ENCODE measurements at places on chromosomes 13 and 19.

DNA sequence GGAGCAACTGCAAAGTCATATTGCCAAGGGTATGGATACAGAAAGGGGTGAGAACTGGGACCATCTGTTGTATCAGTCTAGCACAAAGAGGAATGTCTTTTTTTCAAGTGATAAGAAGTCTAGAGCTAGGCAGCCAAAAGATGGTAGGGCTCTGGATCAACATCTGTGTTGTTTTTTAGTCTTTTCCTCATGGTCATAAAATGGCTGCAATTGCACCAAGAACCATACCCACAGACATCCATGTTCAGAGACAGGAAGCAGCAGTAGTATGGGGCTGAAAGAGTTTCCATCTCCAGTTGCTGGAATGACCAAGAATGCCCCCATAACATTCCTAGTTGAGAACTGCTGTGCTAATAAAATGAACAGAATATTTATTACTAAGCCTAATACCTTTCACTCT lies 25.6 kb downstream of the KCNC3 start:
- no peak for DNase-seq

DNA sequence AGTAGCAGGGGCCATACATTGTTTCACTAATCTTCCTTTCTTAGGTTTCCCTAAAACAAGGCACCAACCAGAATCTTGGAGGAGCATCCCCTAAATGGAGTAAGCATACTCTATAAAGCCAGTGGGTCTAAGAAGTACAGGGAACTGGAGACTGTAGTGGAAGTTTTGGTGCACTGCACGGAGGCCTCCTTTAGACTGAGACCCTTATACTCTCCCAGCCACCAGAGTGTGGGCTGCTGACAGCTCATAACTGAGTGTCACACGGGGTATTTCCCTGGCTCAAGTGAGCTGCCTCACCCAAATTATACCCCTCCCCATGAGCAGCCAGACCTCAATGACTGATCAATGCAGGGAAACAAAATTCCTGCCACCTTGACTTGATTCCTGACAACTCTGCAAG lies 349.5 kb downstream of the NDFIP2 start:
- no peak for DNase-seq

DNA sequence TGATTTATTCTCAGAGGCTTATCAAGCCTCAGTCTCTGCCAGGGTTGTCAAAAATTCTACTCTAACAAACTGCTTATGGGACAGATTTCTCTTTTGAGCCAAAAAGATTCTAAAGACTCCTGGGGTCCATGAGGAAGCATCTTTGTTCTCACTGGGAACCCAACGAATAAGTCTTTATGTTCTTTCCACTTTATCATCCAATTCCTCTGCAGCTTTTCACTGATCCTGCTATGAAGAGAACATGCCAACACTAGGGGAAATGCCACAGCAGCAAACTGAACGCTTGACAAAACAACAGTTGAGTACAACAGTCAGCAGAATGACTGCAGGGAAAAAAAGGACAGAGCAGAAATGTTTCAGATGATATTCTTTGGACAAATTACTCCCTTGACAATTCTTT lies 22.2 kb downstream of the DCLK1 start:
- DNase-seq, result no peak

GRCh38 chr19:50932690-50933083 lies 20.2 kb downstream of the KLK5 start:
- DNase-seq, result no peak

GRCh38 chr13:31433746-31434145 lies 234.0 kb downstream of the B3GLCT start:
- no peak for DNase-seq

GRCh38 chr19:12453495-12453894 lies 12.7 kb upstream of the ZNF443 start:
- DNase-seq, result no peak

GRCh38 chr19:39135701-39136100 lies 10.1 kb downstream of the PAK4 start:
- no peak for DNase-seq

DNA sequence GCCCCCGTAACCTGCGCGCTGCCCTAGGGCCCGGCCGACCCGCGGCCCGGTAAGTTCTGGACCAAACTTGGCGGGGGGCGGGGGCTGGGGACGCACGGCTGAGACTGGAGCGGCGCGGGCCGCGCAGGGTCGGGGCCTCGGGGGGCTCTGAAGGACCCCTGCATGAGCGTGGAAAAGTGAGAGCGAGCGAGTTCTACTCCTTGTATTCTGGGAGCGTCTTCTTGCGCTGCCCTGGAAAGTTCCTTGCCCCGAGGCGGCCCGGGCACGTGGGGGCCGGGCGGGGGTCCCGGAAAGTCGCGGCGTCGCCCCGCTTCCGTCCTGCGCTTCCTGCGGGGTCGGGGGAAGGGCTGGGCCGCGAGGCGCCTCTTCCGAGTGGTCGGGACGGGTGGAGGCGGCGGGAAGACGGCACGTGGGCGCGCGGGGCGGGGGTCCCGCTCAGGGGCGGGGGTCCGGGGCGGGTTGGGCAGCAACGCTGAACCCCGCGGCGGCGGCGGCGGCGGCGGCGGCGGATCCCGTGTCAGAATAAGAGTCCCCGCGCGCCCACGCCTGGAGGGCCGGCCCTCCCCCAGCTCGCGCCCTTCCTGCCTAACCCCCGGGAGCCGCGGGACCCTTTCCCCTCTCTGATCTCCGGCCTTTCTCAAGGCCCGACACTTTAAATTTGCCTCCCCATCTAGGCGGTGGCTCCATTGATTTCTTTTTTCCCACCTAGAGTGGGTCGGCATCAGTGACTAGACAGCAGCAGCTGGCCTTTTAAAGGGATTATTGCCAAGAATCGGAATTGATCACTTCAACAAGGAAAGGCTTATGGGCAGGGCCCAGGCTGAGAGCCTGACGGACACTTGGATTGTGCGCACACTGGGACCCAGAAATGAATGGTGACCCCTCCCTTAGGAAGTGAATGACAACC lies 749 bp downstream of the GATAD2A start:
- no peak for DNase-seq

- DNase-seq, result no peak
Measured at GRCh38 chr19:43811837-43812236, 9.6 kb upstream of the LYPD5 start.

DNA sequence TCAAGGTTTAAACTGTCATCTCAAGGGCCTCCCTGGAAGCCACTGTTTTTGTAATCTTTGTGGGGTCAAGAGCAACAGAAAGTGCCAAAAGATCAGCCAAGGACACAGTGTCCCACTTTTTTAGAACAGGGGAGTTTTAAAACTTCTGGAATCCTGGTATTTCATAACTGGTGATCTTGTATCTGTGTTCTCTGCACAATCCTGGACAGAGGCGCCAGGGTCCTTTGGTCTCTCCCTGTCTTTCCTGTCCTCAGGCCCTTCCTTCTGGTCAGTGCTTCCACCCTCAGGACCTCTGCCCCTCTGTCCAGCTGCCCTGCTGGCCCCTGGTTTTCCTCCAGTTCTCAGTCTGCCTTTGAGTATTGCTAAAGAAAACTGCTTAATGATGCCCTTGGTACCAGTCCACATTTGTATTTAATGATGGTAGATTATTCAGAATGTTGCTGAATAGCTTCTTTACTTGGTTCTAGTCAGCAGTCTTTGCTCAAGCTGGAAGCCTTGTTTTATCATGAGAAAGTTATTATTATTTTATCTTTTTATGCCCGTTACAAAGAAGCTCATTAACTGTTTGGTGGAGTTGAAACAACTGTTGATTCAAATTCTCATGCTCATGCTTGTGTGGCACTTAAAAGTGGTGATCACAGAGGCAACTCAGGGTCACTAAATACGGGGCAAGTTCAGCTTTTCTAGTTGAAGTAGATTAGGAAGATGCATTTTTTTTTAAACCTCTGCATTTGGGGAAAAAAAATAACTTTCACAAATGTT lies 47.5 kb downstream of the WASF3 start:
- DNase-seq, result no peak

GRCh38 chr13:110340812-110341444 lies 33.8 kb downstream of the COL4A2 start:
- no peak for DNase-seq

DNA sequence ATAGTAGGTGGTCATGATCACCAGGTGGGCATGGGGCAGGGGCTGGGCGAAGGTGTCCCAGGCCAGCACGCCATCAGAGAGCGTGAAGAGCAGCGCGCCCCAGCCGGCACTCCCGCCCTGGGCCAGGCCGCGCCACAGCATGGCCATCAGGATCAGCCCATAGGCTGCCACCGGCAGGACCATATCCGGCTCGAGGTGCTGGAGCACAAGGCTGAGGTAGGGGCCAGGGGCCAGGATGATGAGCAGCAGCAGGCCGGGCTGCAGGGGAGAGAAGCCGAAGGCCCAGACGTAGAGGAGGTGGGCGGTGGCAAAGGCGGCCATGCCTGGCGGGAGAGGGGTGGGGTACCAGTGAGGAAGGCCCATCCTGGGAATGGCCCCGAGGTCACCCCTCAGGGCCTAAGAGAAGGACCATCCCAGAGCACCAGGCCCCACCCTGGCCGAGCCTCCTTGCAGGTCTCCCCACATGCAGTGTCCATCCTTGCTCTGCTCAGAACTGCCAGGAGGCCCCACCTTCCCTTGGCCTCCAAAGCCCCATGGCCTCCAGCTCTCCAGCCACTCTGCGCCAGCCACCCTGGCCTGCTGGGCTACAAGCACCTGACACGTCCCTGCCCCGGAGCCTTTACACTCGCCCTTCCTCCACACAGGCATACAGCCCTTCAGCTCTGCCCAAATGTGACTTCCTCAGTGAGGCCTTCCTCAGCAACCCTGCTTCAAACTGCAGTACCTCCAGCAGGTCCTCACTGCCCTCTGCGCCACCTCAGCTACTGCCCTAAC lies 1.1 kb downstream of the TMEM86B start:
- no peak for DNase-seq

GRCh38 chr13:20489185-20489820 lies 36.4 kb downstream of the CRYL1 start:
- no peak for DNase-seq

DNA sequence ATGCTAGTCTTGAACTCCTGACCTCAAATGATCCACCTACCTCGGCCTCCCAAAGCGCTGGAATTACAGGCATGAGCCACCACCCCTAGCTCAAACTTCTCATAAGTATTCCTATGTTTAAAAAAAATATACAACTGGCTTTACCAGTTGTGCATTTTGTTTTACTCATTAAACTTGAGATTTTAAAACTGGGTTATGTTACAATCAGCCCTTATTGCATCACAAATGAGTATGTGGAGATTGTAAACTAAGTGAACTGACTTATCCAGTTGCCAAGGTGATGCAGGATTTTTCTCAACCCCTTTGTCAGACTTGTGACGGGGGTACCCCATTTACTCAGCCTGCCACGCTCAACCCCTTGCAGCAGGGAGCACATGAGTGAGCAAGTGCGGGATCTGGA lies 14.4 kb upstream of the GTF2F2 start:
- DNase-seq, result no peak

GRCh38 chr13:59531571-59532091 lies 632.1 kb downstream of the DIAPH3 start:
- DNase-seq, result no peak

GRCh38 chr19:54481326-54481930 lies 8.3 kb upstream of the CDC42EP5 start:
- DNase-seq, result no peak

- no peak for DNase-seq
Measured at GRCh38 chr19:2711172-2711874, 8.8 kb upstream of the GNG7 start.

- DNase-seq, result no peak
Measured at GRCh38 chr19:42276821-42277220, 7.8 kb downstream of the CIC start.

- peak; percentile 44 for DNase-seq
Measured at GRCh38 chr13:60090574-60090973, 73.2 kb downstream of the DIAPH3 start.

DNA sequence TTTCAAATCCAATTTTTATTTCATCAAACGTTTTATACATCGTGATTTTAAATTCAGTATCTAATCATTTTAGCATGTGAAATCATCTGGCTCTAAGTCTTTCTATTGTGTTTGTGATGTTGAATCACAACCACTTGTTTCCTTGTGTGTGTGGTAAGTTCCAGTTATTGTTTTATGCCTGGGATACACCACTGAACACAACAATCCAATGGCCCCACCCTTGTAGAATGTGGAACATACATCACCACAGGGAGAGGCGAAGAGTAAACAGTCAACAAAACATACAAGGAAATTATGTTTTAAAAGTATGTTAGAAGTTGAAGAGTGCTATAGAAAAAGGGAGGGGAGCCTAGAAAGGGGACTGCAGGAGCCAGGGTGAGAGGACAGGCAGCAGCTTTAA lies 100.5 kb downstream of the EPSTI1 start:
- no peak for DNase-seq

DNA sequence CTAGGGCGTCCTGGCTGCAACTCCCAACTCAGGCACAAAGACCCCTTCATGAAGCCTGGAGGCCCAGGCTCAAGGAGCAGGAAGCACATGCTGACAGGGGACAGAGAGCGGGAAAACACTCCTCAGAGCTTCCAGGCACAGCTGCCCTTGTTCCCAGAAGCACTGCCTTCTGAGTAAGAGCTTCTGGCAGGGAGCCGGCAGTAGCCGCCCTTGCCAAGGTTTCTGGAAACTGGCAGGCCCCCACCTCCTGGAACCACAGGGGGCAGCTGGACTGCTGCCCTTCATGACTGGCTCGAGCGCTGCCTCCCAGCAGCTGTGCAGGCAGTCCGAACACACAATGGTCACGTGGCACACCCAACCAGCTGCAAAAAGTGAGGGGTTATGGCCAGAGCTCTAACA lies 33.6 kb upstream of the EPHX3 start:
- peak; percentile 78 for DNase-seq

DNA sequence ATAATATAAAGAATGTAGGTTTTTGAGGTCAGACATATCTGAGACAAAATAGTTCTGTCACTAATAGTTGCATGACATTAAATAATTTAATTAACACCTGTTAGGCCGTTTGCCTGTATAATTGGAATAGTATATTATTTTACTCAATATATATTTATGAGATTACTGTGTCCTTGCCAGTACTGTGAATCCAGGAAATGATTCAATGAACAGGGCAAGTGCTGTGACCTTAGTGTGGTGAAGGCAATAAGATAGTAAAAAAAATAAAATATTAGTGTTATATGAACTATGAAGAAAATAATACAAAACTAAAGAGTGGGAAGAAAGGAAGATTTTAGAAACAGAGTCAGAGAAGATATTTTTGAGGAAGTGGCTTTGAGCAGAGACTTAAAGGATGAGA lies 403.7 kb downstream of the PCDH9 start:
- DNase-seq, result no peak

DNA sequence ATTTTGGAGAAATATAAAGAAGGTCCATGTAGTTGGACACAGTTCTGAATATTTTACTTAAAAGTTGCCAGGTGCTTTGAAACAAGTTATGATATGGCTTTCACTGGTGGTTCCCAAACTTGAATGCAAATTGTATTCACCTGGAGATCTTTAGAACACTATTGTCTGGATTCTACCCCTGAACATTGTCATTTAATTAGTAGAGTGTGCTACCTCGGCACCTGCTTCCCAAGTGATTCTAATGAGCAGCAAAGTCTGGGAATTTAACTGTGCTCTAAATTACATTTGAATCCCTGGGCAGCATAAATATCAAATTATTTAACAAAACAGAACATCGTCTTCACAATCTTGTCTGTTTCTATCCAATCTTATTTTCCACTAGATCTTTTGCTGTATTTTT lies 2483.3 kb downstream of the PCDH9 start:
- no peak for DNase-seq

- no peak for DNase-seq
Measured at GRCh38 chr19:33437821-33438671, 64.5 kb downstream of the CEBPG start.

- no peak for DNase-seq
Measured at GRCh38 chr13:35518337-35518946, 42.0 kb upstream of the MAB21L1 start.

GRCh38 chr13:114107686-114108081 lies 24.7 kb downstream of the RASA3 start:
- peak; percentile 58 for DNase-seq

GRCh38 chr13:25253702-25254101 lies 33.6 kb downstream of the MTMR6 start:
- DNase-seq, result no peak

GRCh38 chr13:23771956-23772355 lies 117.2 kb downstream of the MIPEP start:
- DNase-seq, result no peak
